ENCODE measurements at places on chromosomes 13 and 19. TPM values are rescaled to one million over a fixed set of nuclear protein-coding genes. Genes with fewer than 3 reads are reported as not detected.

SPTBN4 gene
- total RNA-seq: 3.5 TPM

DUXA gene
- not detected for total RNA-seq

ZNF583 gene
- 8.3 TPM for total RNA-seq

PLEKHJ1 gene
- total RNA-seq: 33.4 TPM

KLK1 gene
- not detected for total RNA-seq

FXYD3 gene
- total RNA-seq: 1.3 TPM

DNA sequence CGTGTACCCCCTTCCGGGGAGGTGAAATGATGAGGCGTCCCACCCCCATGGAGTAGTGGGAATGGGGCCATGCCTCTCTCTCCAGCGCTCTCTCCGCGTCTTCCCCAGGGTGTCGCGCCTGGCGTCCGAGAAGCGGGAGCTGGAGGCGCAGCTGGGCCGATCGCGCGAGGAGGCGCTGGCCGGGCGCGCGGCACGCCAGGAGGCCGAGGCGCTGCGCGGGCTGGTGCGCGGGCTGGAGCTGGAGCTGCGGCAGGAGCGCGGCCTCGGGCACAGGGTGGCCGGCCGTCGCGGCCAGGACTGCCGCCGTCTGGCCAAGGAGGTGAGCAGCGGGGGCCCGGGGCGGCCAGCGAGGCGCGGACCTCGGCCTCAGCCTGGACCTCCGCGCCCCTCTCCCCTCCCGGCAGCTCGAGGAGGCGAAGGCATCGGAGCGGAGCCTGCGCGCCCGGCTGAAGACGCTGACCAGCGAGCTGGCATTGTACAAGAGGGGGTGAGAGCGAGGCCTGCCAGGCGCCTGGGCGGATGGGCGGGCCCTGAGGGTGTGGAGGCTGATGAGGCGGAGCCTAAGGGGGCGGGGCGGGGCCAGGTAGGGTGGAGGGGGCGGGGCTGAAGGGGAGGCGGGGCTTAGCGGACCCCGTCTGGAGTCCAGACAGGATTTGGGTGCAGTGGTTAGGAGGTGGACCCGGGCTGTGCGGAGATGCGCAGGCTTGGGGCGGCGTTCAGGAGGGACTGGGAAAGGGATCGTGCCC is 7.7 kb downstream of the PGLYRP1 start:
- DNase-seq: no peak

GRCh38 chr13:110323172-110323891 is 16.2 kb downstream of the COL4A2 start:
- DNase-seq: peak; percentile 26

DNA sequence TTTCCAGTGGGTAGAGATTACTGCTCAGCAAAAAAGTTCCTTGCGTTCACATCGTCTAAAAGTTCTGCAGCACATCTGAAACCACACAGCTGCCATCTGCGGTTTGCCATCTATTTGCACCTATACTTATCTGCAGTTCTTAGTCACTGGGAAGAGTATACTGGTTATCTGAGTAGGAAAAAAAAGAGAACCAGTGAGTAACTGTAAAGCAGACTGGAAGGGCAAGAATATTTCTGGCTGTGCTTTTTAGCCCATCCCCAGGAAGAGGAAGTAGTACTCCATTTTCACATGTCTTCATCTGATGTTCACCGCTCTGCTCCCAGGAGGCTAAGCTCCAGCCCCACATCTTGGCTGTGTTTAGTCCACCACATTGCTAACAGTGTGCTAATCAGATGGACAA is 35.6 kb downstream of the EFNB2 start:
- DNase-seq: peak; percentile 48

DNA sequence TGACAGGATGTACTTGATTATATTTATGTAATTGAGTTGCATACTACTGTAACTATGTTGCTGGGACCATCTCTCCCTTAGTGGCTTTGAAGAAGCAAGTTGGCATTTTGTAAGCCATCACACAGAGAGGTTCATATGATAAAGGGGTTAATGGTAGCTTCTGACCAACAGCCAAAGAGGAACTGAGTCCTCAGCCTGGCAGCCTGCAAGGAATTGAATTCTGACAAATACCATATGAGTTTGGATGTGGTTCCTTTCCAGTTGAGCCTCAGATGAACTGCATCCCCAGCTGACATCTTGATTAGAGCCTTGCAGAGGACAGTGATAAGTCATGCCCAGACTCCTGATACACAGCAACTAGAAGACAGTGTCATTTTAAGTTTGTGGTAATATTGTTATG is 8.6 kb upstream of the MYCBP2 start:
- no peak for DNase-seq

DNA sequence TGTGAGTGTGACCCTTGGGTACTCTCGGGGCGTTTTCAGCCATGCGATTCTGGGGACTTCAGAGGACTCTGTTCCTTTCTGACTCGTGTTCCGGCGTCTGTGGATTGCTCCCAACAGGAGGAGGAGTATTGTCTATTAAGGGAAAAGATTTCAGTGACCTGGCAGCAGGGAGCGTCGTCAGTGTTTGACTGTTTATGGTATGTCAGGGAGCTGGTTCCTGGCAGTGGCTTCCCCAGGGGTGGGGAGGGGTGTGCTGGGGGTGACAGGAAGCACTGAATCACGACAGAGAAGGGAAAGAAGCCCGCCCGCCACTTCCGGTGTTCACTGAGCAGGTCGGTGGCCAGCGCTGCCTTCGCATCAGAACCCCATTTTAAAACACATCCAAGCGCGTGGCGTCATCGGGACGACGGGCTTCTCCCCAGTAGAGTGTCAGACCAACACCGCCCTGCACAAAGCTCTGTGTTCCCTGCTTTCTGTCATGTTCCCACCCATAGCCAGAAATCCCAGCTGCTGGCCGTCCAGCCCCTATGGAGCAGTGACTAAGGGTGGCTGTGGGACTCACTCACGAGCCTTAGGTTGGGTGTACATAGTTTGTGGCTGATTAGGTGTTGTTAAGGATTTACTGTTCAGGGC is 33.8 kb downstream of the COL4A2 start:
- DNase-seq: peak; percentile 13

GRCh38 chr13:51870616-51871015 is 8.8 kb downstream of the CCDC70 start:
- DNase-seq: no peak

DNA sequence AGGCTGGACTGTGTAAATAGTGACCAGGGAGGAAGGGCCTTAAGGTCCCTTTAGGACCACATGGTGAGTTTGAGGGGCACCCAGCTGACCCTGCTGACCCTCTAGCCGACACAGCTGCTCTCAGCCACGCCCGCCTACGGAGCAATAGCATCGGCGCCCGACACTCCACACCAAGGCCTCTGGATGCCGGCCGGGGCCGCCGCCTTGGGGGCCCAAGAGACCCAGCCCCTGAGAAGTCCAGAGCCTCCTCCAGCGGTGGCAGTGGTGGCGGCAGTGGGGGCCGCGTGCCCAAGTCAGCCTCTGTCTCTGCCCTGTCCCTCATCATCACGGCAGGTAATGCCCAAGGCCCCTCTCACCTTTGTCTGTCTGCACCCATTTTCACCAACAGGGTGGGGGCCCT is 8.6 kb upstream of the PIK3R2 start:
- DNase-seq: no peak
